ENCODE measurements at places on chromosomes 3 and 15.

- DNase-seq, result no peak
These were observed 726.8 kb downstream of the NAALADL2 start for GRCh38 chr3:175585898-175586297.

- no peak for DNase-seq
These were observed 19.7 kb upstream of the CLN6 start for GRCh38 chr15:68249058-68249713.

- no peak for DNase-seq
These were observed 42.0 kb downstream of the PIGB start for GRCh38 chr15:55361048-55361447.

DNA sequence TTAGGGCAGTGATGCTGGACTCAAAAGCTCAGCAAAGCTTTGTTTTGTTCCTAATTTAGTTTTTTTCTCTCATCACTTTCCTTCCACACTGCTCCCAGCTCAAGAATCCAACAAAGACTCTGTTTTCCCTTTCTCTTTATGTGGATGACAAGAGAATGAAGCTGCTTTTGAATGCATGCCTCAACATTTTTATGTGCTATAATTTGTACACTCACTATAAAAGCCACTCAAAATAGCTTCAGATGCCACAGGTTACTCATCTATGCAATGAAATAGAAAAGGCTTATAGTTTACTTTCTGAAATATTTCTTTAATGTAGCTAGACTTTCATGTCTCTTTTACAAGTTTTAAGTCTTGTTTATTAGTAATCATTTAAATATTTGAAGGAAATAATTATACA lies 714.9 kb downstream of the OTOL1 start:
- no peak for DNase-seq

DNA sequence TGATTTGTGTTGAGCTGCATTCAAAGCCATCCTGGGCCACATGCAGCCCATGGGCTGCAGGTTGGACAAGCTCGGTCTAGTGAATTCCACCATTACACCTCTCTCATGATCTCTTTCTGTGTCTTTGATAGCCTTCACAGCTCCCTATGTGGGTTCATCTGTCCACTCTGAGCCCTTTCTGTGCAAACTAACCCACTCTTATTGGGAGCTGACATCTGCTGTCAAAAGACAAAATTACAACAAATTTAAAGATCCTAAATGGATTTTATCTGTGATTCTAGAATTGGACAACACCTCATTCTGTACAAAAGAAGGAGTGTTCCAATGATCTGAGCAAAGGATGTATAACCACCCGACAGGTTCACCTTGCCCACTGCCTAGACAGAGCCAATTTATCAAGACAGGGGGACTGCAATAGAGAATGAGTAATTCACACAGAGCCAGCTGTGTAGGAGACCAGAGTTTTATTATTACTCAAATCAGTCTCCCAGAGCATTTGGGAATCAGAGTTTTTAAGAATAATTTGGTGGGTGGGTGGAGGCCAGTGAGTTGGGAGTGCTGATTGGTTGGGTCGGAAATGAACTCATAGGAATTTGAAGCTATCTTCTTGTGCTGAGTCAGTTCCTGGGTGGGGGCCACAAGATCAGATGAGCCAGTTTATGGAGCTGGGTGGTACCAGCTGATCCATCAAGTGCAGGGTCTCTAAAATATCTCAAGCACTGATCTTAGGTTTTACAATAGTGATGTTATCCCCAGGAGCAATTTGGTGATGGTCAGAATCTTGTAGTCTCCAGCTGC lies 2.6 kb upstream of the XYLB start:
- DNase-seq, result no peak

DNA sequence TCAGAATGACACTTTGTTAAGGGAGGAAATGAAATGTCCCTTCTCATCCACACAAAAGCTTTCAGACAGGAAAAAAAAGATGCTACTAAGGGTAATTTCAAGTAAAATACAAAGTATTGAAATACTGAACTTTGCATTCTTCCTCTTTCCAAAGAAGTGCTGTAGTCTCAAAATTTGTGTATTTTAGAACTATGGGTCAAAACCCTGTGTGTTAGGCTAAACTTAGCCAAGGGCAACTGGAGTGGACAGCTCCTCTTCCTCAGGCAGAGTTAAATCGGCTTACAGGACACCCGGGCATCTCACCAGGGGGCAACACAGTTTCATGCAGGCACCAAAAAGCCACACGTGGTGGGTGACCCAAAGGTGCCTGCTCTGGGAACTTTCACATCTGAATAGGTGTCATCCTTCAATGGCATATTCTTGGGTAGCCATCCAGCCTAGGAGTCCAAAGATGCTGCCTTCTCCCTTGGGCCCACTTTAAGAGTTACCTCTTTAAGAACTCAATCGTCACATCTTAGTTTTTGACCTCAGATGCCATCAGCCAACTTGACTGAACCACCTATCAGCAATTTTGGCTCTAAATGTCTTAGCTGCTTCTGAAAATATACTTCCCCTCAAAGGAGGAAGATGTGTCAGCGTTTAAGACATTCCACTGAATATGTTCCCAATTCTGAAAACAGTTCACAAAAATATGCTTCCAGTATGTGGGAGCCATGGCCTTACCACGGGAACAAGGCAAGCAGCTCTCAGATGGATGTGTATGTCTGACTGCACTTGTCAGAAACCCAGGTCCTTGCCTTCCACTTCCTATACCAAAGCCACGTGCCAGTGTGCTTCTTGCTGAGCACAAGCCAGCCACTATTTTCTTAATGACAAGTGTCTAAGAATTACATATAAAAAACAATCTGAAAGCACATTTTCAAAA lies 32.2 kb upstream of the MUC13 start:
- no peak for DNase-seq

- DNase-seq, result no peak
These were observed 10.2 kb upstream of the LDHAL6B start for GRCh38 chr15:59196416-59196815.

DNA sequence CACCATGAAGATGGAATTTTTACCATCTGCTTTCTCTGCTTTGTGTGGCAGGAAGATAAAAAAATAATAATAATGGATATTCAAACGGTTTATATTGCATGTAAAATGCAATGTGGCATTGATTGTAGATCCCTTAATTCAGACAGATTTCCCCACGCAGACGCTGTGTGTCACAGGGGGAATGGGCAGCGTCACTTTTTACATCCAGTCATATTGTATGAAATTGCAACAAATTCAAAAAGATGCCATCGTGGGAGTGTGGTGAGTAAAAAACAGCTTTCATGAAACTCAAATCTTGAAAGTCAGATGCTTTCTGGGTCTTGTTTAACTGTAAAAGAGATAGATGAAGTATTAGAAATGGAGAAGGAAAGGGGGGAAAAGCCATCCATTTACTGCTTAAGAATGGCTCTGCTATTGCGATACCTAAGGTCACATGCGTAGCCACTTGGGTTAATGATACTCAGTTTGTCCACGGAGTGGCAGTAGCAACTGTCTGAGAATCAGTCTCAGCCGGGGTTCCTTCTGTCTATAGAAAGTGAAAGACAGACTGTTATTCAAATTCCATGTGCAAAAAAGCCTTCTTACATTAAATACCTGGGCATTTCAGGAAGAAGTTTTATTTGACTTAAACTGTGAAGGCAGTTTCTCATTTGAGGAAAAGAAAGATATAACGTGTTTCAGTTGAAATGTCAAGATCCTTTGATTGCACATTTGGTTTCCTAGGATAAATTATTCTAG lies 28.5 kb downstream of the BTD start:
- DNase-seq, result no peak
